HFF-Myc (cell line): ENCODE measurements at places on chromosomes 6 and 20.
A peak's percentile ranks its signal among the peaks of the same experiment; 100 is the strongest.

DNA sequence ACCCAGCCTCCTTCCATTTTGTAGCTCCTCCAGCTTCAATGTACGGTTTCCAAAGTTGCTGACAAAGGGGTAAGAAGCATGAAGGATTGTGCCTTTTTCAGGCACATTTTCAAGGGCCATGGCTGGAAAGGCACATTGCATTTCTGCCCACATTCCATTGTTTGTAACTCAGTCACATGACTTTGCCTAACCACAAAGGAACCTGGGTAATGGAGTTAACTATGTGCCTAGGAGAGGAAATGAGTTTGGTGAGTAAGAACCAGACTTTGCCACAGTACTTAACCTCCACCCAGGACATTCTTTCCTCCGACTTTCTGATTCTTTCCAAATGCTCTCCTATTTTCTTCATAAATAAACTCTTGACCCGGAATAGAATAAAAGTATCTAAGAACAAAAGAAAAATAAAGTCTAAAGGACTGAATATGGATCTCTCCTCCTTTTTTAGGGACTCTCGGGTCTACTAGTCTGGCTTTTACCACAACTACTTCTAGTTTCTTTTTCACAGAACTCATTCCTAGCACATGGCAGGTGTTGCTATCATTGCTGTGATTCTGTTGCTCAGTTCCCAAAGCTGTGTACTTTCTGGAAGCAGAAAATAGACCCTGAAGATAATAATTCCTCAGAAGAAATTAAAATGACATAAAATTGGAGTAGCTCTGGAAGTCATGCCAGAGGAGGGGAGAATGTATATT, 81.5 kb upstream of the ISM1 start:
- peak; percentile 12 for DNase-seq

GRCh38 chr20:47305667-47306066, 50.8 kb downstream of the ZMYND8 start:
- no peak for DNase-seq

DNA sequence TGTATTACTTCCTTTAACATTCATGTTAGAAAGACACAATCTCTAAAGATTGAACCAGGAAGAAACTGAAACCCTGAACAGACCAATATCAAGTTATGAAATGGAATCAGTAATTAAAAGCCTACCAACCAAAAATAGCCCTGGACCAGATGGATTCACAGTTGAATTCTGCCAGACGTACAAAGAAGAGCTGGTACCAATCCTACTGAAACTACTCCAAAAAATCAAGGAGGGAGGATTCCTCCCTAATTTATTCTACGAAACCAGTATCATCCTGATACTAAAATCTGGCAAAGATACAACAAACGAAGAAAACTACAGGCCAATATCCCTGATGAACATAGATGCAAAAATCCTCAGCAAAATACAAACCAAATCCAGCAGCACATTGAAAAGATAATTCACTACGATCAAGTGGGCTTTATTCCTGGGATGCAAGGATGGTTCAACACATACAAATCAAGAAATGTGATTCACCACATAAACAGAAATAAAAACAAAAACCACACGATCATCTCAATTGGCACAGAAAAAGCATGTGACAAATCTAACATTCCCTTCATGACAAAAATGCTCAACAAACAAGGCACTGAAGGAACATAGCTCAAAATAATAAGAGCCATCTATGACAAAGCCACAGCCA, 15.0 kb downstream of the CDK19 start:
- DNase-seq, result no peak

- no peak for DNase-seq
These were observed 11.2 kb downstream of the TFAP2D start for GRCh38 chr6:50724381-50725124.

DNA sequence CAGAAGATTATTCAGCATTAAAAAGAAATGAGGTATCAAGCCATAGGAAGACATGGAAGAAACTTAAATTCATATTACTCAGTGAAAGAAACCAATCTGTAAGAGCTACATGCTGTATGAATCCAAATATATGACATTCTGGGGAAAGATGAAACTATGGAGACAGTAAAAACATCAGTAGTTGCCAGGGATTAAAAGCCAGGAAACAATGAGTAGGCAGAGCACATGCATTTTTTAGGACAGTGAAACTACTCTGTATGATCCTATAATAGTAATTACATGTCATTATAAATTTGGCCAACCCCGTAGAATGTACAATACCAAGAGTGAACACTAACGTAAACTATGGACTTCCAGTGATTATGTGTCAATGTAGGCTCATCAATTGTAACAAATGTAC, 92.8 kb upstream of the RNF217 start:
- no peak for DNase-seq

- no peak for DNase-seq
These were observed 21.4 kb downstream of the ZFAND3 start for GRCh38 chr6:37840940-37841300.

DNA sequence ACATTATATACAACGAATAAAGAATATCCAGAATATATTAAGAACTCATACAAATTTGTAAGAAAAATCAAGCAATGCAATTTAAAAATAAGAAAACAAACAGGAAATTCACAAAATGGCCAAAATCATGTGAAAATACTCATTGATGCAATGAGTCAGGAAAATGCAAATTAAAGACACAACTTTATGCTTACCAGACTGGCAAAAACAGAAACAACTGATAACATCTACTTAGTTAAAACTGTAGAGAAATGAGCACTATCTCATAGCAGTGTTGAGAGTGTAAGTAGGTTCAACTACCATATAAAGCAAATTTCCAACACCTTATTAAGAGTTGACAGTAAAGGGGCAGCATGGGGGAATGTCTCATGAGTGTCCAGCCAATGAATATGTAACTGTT, 62.3 kb downstream of the SYCP2 start:
- DNase-seq, result no peak

DNA sequence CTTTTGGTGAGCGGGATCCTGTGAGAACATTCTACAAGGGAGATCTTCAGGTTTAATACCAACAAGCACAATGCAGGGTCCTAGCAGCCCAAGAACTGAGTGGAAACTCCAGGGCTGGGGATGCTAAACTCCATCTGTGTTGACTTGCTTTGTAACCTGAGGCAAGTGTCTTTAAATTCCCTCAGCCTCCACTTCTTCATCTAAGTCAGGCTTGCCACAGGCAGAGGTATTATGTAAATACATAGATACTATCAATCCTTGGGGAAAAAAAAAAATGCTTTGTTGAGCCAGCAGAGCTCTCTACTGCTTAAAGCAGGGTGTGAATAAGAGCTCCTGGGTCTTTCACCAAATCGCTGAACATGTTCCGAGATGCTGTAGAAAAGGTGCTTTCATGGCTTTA, 114.2 kb upstream of the PHACTR1 start:
- no peak for DNase-seq

- no peak for DNase-seq
These were observed 23.6 kb upstream of the SLC4A11 start for GRCh38 chr20:3262566-3262965.

DNA sequence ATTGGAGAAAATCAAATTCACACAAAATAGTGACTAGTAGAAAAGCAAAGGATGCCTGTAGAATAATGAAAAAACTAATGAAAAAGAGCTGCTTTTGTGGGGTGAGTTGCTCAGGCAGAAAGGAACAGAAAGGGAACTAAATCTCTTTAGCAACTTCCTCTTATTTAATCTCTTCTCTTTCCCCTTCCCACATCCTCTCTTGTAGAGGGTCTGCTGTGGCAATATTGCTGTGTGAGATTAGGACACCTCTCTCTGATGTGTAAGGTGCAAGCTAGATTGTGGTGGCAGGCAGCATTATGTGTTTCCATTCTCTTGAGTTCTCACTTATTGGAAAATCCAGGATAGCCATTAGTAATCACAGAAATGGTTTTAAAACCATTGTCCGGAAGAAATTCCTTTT, 49.7 kb downstream of the SYNE1 start:
- DNase-seq, result no peak

DNA sequence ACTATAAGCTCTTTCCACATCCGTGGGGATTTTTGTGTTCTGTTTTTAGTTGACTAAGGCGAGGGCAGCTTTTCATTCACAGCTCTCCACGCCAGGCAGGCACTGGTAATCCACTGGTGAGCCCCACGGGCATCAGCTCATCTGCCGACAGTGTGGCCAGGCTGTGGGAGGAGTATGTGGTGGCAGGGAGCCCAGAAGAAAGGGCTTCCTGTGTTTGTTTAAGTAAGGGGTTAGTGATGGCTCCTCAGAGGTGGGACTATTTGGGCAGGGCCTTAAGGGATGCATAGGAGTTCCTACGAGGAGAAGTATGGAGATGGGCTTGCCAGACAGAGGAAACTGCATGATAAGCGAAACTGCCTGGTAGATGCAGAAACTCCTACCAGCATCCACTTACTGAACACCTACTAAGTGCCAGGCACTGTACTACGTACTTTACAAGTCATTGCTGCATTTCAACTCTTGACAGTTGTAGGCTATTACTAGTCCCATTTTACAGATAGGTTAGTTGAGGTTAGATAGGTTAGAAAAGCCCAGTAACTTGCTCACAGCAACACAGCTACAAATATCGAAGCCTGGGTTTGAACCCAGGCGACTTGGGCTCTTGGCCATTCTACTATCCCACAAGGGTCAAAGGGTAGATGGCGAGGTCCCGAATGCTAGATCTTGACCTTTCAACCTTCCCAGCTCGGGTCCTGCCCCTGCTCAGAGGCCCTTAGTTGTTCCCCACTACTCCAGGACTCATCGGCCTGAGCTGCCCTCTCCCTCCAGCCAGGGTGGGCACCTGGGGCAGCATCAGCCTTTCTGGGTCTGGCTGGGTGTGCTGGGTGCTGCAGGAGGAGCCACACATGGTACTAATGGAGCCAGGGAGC, 55.1 kb downstream of the CEBPB start:
- peak; percentile 52 for DNase-seq

- DNase-seq, result no peak
These were observed 128.1 kb downstream of the CEBPB start for GRCh38 chr20:50318710-50319109.

DNA sequence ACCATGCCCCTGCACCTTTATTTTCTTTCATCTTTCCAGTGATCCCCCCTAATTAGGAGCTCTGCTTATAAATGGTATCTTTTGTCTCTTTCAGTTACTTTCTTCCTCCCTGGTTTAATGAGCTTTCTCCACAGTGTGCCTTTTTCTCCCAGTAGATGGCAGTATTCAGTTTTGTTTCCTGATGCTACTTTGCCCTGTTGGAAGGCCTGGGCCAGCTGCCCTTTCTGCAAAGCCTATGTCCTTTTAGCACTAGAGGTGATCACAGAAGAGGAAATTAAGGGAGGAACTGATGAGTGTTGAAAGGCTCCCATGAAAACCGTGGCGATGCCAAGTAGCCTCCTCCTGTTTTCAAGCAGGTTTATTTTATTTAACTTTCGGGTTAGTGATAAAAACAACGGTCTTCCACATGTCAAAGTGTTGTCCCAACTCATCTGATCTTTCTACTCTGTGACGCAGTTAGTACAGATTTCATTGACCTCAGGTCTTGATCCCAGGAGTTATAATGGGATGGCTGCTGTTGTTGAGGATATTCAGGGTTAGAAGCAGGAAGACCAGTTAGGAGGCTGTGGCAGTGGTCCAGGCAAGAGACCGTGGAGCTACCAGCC, 184.2 kb upstream of the BMP2 start:
- DNase-seq, result peak; percentile 50

GRCh38 chr6:161279677-161280415, 6.0 kb upstream of the AGPAT4 start:
- no peak for DNase-seq

DNA sequence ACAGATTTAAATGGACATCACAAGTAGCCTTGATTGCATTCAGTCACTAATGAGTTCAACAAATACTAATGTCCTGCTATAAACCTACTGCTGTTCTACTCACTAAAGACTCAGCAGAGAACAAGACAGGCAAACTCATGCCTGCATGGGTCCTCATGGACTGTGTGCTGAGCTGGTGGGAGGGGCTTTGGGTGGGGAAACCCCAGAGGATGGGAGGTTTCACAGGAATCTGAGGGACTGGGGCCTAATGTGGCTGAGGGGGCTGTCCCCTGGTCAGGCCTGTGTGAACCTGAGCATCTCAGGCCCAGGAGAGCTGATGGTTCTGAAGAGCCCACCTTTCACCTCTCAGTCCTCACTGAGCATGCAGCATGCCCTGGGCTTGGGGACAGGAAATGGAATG, 1.4 kb downstream of the CST8 start:
- no peak for DNase-seq

DNA sequence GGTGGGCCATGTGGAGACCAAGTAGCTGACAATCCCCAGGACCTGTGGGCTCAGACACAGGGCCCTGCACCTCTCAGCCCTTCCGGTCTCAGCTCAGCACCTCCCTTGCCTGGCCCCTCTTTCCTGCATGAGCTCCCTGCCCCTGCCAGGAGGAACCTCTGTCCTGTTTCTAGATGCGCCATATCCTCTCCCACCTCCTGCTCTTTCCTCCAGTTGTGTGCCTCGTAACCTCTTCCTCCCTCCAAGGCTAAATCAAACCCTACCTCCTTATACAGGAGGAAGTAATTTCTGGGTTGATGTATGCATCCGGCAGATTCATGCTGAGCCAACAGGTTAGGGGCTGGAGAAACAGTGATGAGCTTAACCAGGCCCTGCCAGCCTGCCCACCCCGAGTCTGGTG, 30.9 kb downstream of the ITPR3 start:
- no peak for DNase-seq

DNA sequence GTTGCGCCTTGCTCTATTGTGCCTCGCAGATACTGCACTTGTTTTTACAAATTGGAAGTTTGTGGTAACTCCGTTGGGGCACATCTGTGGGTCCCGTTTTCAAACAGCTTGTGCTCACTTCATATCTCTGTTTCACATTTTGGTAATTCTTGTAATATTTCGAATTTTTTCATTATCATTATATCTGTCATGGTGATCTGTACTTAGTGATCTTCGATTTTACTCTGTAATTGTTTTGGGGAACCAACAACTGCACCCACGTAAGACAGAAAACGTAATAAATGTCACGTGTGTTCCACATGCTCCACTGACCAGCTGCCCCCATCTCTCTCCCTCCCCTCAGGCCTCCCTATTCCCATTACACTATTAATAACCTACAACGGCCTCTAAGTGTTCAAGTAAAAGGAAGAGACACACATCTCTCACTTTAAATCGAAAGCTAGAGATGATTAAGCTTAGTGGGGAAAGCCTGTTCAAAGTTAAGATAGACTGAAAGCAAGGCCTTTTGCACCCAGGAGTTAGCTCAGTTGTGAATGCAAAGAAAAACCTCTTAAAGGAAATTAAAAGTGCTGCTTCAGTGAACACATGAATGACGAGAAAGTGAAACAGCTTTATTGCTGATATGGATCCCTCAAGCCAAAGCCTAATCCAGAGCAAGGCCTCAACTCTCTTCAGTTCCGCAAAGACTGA, 26.9 kb downstream of the TTLL2 start:
- no peak for DNase-seq

DNA sequence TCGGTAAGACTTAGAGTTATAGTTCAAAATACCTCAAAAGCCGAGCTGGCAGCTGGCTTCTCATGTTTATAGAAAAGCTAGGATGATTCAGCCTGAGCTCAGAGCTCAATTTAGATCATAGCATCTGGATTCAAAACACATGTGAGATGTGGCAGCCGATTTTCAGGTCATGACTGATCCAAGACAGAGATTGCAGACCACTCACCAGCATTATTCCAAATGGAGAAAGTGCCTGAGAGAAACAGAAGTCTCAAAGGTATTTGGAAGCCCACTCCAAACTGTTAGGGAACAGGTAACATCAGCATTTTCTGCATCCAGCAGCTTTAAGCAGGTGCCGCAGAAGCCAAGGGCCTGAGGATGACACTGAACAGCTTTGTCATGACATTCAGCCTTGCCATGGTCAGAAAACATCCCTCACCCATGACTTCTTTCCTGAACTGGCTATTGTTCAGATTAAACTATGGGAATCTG, 102.2 kb downstream of the BACH2 start:
- DNase-seq, result peak; percentile 58

GRCh38 chr6:158713469-158713868, 63.6 kb downstream of the SYTL3 start:
- DNase-seq, result no peak
